ENCODE measurements at places on chromosomes 11 and 22.

GRCh38 chr11:68714060-68714856, 29.9 kb downstream of the GAL start:
- no peak for DNase-seq

- peak; percentile 66 for DNase-seq
Observed at GRCh38 chr11:27201454-27202302, 161.1 kb downstream of the BBOX1 start.

DNA sequence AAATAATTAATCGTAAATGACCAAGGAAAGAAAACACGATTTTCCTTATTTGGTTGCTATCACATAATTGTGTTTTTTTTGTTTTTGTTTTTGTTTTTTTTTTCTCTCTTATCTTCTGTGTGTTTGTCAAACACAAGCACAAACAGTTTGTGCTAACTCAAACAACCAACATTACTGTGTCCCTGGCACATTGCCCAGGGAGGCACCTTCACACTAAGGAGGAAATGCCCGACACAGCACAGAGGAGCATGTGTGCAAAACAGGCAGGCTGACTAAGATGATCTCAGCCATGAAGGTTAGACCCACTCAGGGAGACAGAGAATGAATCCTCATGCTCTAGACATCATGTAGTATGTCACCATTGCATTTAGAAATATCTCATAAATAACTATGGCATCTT, 130.1 kb downstream of the SOX6 start:
- peak; percentile 35 for DNase-seq

DNA sequence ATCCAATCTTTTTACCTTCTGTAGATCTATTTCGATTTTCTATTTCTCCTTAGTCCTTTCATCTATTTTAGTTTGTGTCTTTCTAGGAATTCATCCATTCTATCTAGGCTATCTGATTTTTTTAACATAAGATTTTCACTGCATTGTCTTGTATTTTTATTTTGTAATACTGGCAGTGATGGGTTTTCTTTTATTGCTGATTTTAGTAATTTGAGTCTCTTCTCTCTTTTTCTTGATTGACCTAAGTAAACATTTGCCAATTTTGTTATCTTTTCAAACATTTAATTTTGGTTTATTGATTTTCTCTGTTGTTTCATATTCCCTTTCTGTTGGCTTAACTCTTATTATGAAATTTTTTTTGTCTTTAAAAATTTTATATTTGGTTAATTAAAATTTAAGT, 107.4 kb upstream of the SERPIND1 start:
- DNase-seq: no peak

GRCh38 chr11:102564110-102564509, 33.6 kb upstream of the MMP7 start:
- DNase-seq: no peak

GRCh38 chr11:131817687-131818188, 447.3 kb downstream of the NTM start:
- no peak for DNase-seq

- DNase-seq: peak; percentile 70
Observed at GRCh38 chr11:44957040-44957515, 6.4 kb upstream of the TP53I11 start.

DNA sequence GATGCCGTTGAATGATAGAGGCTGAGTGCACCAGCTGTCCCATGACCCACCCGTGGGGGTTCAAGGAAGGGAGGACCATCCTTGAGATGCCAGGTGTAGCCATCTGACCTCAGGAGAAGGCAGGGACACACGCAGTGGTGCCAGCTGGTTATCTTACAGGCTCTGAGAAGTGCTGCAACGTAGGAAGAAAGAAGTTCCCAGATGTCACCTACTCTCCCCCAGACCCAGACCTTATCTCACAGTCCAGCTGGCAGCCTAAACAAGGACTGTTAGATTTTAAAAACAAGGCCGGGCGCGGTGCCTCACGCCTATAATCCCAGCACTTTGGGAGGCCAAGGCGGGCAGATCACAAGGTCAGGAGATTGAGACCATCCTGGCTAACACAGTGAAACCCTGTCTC, 1307.6 kb downstream of the TBC1D22A start:
- no peak for DNase-seq

- no peak for DNase-seq
Observed at GRCh38 chr22:39296981-39297489, 22.4 kb downstream of the RPL3 start.

DNA sequence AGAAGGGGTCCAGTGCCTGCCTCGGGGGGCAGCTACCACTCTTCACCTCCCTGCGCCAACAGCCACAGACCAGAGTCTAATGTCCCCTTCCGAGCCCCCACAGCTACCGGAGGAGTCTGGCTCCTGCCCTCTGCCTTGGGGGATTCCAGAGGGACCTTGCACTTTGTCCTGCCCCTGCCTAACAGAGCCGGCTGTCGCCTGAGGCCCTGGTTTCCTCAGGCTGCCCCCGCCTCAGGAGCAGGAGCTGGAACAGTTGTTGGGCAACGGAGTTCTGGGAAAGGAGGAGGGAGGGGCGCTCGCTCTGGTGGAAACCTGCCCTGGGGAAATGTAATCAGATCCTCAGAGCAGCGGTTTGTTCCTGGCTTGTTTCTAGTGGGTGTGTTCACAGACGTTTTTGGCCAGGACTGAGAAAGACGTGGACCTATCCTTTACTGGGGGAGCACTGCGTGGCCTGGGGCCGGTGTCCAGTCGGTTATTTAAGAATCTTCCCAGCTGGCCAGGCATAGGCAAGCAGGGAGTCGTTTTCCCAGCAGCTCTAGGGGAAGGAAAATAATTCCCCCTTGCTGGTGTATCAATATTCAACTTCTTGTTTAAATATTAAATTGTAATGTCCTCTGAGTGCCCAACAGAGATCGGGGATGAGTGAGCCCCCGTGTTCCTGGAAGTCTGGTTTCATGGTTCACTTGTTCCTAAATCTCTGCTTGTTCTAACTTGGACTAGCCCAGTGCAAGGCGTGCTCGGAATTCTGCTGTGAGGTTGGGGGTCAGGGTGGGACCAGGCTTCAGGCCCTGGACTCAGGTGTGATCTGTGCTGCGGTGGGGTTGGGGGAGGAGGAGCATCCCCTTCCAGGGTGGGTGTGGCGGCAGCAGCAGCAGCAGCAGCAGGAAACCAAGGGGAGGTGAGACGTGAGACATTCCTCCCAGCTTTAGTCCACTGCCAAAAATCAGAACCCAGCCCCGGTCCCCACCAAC, 32.1 kb downstream of the A4GALT start:
- DNase-seq: peak; percentile 14

- no peak for DNase-seq
Observed at GRCh38 chr11:39630365-39630764, 1829.1 kb downstream of the LRRC4C start.

GRCh38 chr11:22666688-22667439, 453 bp downstream of the GAS2 start:
- DNase-seq: no peak

GRCh38 chr11:10139656-10140055, 154.4 kb downstream of the SBF2 start:
- DNase-seq: no peak

GRCh38 chr11:33480626-33481025, 220.0 kb downstream of the C11orf91 start:
- no peak for DNase-seq

- DNase-seq: no peak
Observed at GRCh38 chr11:56783448-56784041, 35.0 kb upstream of the OR9G4 start.

DNA sequence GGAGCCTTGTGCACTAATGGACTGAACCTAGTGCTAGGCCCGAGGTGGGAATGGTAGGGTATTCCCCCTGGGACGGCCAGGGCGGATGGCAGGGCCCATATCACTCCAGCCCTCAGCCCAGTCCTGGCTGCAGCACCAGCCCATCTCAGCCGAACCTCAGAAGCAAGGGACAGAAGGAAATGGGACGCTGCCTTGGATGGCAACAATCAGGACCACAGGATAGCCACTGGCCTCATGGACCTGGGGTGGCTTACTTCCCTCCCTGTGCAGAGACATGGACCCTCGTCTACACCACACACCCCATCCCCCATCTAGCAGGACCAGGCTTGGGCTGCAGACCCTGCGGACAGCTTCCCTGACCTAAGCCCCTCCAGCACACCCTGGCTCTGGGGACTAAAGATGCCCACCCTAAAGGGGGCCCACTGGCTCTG, 24.1 kb downstream of the ARVCF start:
- no peak for DNase-seq

GRCh38 chr11:69775163-69775755, at the start of gene FGF4:
Gene FGF4 (minus strand): TSS chr11:69775341. CDS start chr11:69775084, 257 bp downstream.
- no peak for DNase-seq

DNA sequence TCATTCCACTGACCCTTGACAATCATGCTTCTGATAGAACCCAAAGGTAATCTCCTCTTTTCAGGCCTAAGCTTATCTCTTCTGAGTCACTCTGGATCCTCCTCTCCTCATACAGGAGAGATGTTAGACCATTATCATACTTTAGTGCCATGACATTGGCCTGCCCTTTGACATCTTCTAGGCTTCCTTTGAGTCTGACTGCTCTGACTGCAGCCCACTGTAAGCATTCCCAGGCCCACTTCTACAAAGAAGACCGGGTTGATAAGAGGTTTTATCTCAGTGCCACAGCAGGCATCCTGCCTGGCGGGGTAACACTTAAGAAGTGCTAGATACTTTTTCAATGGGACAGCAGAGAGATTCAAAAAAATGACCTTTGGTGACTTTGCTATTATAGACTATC, 438.0 kb downstream of the KCNA4 start:
- DNase-seq: no peak

Data from NCI-H1436 treated with DMSO at 0.1 percent for 48 hours (cell line).